Osteocyte (in vitro differentiated cells): ENCODE measurements at places on chromosomes 2 and 18. TPM values are rescaled to one million over a fixed set of nuclear protein-coding genes. Genes with fewer than 3 reads are reported as not detected.

- H3K4me3 ChIP-seq: no peak overlapping the region
- no peak for DNase-seq
- H3K27ac ChIP-seq: no peak overlapping the region
- H3K27me3 ChIP-seq: no peaks in the 10 kb centered on the region
- no peaks in the 10 kb centered on the region for H3K36me3 ChIP-seq
These were observed 33.7 kb upstream of the CCBE1 start for GRCh38 chr18:59730896-59731295.

Gene ST8SIA3
- total RNA-seq: not detected in 2 replicates

GRCh38 chr2:173999272-173999671 is 34.1 kb upstream of the SP3 start:
- no peak overlapping the region for H3K27ac ChIP-seq
- peaks cover 28% of the 10 kb centered on the region for H3K27me3 ChIP-seq
- DNase-seq: no peak
- no peaks in the 10 kb centered on the region for H3K36me3 ChIP-seq

GRCh38 chr2:223269386-223269785 is 217.4 kb downstream of the KCNE4 start:
- peaks cover 11% of the 10 kb centered on the region for H3K4me1 ChIP-seq
- H3K27ac ChIP-seq: no peak overlapping the region
- no peaks in the 10 kb centered on the region for H3K27me3 ChIP-seq
- DNase-seq: no peak

Gene EPHA4
- 16.7 and 16.8 TPM in 2 replicates for total RNA-seq

DNA sequence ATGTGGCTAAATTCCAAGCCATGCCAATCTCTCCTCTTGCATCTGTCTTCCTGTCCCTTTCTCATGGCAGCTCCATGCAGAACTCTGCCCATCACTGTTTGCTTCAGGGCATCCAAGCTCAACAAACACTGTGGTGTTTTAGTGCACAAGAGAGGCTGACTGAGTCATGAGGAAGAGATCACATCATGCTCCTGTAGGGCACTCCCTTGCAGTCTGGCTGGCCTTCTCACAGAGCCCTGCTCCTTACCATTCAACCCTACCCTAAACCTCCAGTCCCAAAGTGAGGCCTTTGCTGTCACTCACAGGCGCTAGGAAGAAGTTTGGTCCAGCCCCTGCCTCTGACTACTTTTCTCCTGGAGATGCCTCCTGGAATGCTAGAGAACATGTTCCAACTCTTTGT is 194.0 kb downstream of the LRATD1 start:
- no peaks in the 10 kb centered on the region for H3K27me3 ChIP-seq
- H3K27ac ChIP-seq: no peak overlapping the region
- no peak for DNase-seq
- no peaks in the 10 kb centered on the region for H3K36me3 ChIP-seq
- no peak overlapping the region for H3K4me3 ChIP-seq

Gene WDR33
- 37.9 and 43.3 TPM in 2 replicates for total RNA-seq

Gene ARHGAP28
- 18.1 and 22.8 TPM in 2 replicates for total RNA-seq

GRCh38 chr2:65701191-65701590 is 268.8 kb upstream of the SPRED2 start:
- DNase-seq: no peak
- peaks cover 22% of the 10 kb centered on the region for H3K27me3 ChIP-seq
- H3K4me3 ChIP-seq: no peak overlapping the region
- H3K36me3 ChIP-seq: no peaks in the 10 kb centered on the region
- no peak overlapping the region for H3K27ac ChIP-seq

- peaks cover 2% of the 10 kb centered on the region for H3K27me3 ChIP-seq
- H3K4me1 ChIP-seq: no peaks in the 10 kb centered on the region
- H3K4me3 ChIP-seq: no peak overlapping the region
- no peak overlapping the region for H3K27ac ChIP-seq
- H3K36me3 ChIP-seq: no peaks in the 10 kb centered on the region
These were observed 12.5 kb downstream of the KCNIP3 start for GRCh38 chr2:95309599-95309998.

Gene ACVR1C
- total RNA-seq: 0.08 and 0.16 TPM in 2 replicates

GRCh38 chr2:99559075-99559662 is 69.4 kb upstream of the REV1 start:
- no peak overlapping the region for H3K27ac ChIP-seq
- H3K4me3 ChIP-seq: no peak overlapping the region
- H3K27me3 ChIP-seq: no peaks in the 10 kb centered on the region
- H3K36me3 ChIP-seq: peaks cover 59% of the 10 kb centered on the region
- H3K4me1 ChIP-seq: peaks cover 18% of the 10 kb centered on the region

DNA sequence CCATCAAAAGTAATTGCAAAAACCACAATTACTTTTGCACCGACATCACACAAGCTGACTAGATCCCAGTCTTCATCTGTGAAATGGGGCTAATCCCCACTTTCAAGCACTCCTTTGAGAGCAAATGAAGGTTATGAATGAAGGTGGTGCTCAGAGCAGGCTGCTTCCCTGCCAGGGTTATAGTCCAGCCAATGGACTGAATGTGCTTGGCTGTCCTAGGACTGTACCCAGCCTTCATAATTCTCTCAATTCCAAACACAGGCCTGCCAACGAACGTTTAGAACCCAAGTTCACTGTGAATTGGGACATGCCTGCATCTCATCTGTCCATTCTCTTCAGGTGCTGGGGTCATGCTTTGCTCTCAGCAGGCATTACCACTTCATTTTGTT is 27.8 kb upstream of the ICOS start:
- H3K36me3 ChIP-seq: no peaks in the 10 kb centered on the region
- H3K27ac ChIP-seq: peak overlapping the region; percentile 40
- H3K4me3 ChIP-seq: no peak overlapping the region
- H3K27me3 ChIP-seq: peaks cover under 1% of the 10 kb centered on the region
- no peak for DNase-seq

Gene DLGAP1
- 0.05 TPM in 1 of 2 replicates, not detected in the other for total RNA-seq

DNA sequence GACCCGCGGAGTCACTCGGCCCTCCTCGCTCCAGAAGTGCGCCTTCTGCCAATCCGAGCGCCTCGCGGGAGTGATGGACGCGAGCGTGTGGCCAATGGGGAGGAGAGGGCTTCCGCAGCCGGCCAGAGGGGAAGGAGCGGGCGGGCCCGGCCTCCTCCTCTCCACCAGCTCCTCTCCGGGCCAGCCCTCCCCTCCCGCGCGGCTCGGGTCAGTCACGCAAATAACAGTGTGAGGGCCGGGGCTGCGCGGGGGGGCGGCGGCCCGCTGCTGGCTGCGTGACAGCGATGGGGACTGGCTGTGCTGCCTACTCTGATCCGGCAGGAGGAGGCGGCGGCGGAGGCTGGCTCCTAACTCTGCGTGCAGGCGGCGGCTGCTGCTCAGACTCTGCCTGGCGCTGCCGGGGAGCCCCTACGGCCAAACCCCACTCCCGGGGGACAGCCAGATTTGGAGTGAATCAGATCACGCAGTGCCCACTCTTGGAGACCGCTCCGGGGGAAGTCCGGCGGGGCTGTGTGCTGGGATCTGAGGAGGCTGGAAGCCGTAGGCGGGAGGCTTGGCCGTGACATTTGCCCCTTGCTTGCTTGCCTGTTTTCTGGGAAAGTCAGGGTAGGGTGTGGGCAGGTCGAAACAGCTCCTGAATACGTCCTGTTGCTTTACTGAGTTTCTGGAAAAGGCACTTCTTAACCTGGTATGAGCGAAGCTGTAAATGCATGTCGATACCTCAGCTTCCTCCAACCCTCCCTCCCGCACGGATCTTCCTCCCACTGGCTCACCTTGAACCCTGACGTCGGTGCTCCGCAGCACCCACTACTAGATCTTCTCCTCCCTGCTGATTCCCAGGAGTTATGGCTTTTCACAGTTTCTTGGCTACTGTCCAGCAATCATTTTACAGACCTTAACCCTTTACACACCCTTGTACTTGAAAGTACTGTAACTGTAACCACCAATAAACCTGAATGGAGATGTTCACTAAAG is 97.9 kb upstream of the SERTAD2 start:
- H3K36me3 ChIP-seq: peaks cover 2% of the 10 kb centered on the region
- peak overlapping the region; percentile 86 for H3K27ac ChIP-seq
- H3K27me3 ChIP-seq: no peaks in the 10 kb centered on the region

Gene YPEL5
- total RNA-seq: 86.0 and 96.1 TPM in 2 replicates

DNA sequence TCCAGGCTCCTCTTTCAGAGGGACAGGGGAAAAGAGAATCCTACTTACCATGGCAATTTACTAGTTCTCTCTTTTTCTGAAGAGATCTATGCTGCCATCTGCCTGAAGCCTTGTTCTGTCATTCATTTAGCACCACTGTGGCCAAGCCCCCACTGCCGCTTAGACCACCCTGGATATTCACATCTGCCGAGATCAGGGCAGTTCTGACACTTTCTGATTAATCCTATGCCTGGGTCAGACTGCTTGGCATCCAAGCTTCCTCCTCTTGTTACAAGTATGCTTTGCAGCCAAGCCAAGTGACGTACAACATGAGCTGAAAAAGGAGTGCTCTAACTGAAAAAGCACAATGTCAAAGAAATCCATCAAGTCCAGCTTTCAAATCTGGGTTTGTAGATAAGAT is 332.6 kb downstream of the SUCLG1 start:
- no peak for DNase-seq
- H3K4me1 ChIP-seq: no peaks in the 10 kb centered on the region
- H3K36me3 ChIP-seq: no peaks in the 10 kb centered on the region
- H3K27me3 ChIP-seq: no peaks in the 10 kb centered on the region

DNA sequence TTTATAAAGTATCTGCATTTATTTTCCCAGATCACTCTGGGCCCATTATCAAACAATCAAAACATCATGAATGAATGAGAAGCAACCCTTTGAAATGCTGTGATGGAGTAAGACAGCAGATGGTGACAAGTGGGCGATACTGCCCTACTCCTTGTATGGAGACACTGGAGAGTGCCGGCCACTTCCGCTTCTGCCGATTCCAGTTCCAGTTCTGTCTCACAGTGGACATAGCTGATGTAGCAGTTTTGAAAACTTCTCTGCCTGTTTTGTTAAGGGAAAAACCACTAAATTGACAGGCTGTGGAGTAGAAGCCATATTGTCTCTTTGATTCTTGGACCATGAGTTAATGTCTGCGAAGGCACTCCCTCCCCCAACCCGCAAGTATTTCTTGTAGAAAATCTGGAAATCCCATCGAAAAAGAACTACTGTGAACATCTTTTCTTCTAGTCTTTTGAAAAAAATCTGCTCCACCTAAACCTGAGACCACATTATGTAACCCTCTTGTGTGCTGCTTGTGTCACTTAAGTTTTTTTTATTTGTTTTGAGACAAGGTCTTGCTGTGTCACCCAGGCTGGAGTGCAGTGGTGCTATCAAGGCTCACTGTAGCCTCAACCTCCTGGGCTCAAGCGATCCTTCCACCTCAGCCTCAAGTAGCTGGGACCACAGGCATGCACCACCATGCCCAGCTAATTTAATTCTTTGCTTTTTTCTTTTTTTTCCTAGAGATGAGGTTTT is 133.5 kb downstream of the TANC1 start:
- H3K4me1 ChIP-seq: peaks cover 23% of the 10 kb centered on the region
- no peak overlapping the region for H3K4me3 ChIP-seq
- no peaks in the 10 kb centered on the region for H3K27me3 ChIP-seq
- no peak overlapping the region for H3K27ac ChIP-seq

GRCh38 chr2:173271825-173272224 is 82.8 kb upstream of the CDCA7 start:
- H3K4me3 ChIP-seq: no peak overlapping the region
- H3K27ac ChIP-seq: no peak overlapping the region
- H3K4me1 ChIP-seq: no peaks in the 10 kb centered on the region
- peaks cover 13% of the 10 kb centered on the region for H3K36me3 ChIP-seq
- no peak for DNase-seq

DNA sequence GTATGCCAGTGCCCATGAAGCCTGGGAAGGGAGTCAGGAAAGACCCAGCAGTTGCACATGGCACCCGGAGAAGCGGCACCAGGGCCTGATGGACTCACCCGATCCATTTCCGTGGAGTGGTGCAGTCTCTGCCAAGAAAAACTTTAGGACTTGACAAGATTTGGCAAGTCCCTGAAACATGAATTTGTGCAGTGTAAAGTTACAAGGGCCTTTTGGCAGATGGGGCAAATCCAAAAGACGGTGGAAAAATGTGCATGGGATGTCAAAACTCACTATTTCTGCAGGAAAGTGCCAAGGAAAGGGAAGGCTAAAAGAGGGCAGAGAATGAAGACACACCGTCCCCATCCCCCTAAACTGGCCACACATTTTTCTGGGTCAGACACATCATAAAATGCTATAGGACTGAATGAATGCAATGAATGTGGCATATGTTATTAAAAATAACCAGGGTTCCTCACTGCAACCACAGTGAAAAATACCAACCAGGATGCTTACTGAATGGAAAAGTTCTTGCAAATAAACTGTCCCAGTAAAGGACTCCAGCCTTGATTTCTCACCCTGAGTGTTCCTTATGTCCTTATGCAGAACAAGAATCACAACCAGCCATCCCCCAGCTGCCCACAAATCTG is 173.5 kb upstream of the SIX2 start:
- peak overlapping the region; percentile 59 for H3K27ac ChIP-seq
- no peak overlapping the region for H3K4me3 ChIP-seq
- no peaks in the 10 kb centered on the region for H3K36me3 ChIP-seq
- peaks cover 61% of the 10 kb centered on the region for H3K4me1 ChIP-seq

DNA sequence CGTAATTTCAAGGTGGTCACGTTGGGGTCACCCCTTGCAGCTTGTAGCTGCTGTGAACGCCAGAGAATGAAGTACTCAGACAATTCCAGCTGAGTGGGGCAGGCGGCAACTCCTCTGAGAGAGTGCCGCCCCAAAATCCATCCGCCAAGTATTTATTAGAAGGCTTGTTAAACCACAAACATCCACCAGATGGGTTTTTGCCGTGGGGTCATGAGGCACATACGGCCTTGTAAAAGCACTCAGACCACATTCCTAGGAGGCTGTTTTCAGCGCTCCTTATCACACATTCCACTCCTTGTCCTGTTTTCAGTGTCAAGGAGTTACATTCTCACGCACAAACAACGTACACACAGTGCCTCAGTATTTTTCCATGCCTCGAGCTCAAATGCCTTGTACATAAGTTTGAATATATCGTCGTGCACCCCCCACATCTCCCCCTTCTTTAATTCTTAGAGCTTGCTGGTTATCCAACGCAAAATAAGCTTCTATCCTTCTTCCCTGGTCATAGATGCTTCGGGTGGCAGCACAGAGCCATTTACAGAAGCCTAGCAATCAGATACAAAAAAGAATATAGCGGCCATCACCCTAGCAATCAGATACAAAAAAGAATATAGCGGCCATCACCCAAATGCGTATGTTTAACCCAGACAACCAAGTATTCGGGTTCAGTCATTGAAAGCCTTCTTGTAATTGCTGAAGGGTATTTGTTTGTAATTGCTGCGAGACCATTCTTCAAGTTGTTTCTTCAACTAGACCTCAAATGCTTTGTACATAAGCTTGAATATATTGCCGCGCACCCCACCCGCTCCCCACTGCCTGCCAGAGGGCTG is 7.3 kb downstream of the ALPP start:
- H3K27ac ChIP-seq: peak overlapping the region; percentile 87
- H3K27me3 ChIP-seq: no peaks in the 10 kb centered on the region
- no peaks in the 10 kb centered on the region for H3K36me3 ChIP-seq

GRCh38 chr2:173432049-173432754 is 77.5 kb downstream of the CDCA7 start:
- peaks cover 38% of the 10 kb centered on the region for H3K27me3 ChIP-seq
- no peaks in the 10 kb centered on the region for H3K36me3 ChIP-seq
- peak overlapping the region; percentile 4 for H3K27ac ChIP-seq
- H3K4me1 ChIP-seq: peaks cover 13% of the 10 kb centered on the region

- H3K4me3 ChIP-seq: no peak overlapping the region
- H3K27me3 ChIP-seq: peaks cover 12% of the 10 kb centered on the region
- H3K27ac ChIP-seq: no peak overlapping the region
- H3K4me1 ChIP-seq: no peaks in the 10 kb centered on the region
- no peaks in the 10 kb centered on the region for H3K36me3 ChIP-seq
- no peak for DNase-seq
These were observed 500.9 kb downstream of the TGIF1 start for GRCh38 chr18:3950668-3951404.
